ENCODE measurements at places on chromosomes 2 and 18.
A peak's percentile ranks its signal among the peaks of the same experiment; 100 is the strongest.

DNA sequence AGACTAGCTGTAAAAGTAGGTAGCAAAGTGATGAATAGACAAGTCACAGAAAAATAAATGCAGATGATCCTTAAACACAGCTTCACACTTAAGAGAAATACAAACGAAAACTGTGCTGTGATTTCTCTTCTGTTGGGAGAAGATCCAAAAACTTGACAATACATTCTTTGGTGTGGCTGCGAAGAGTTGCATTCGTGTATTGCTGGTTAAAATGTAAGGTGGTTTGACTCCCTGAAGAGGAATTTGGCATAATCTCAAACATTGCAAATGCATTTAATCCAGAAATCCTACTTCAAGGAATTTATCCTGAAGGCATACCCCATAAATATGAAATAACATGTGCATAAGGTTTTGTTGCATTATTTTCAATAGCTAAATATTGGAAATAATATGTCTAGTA, 7.1 kb downstream of the CCNYL1 start:
- no peak for DNase-seq

DNA sequence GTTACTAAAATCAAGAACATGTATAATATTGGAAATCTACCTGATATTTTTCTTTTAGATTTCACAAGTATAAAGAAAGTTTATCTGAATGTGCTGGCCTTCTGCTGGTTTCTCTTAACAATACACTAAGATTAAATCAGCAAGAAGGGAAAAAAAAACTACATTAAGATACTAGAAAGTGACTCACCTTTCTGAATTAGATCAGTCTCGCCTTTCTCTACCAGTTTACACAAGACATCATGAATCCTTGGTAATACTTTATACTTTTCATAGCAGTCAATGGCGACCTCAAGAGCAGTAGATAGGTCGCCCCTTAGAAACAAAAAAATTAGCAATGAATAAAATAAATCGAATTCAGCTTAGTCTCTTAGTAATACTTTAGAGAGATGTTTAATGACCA, 61.2 kb downstream of the LRPPRC start:
- no peak for DNase-seq

DNA sequence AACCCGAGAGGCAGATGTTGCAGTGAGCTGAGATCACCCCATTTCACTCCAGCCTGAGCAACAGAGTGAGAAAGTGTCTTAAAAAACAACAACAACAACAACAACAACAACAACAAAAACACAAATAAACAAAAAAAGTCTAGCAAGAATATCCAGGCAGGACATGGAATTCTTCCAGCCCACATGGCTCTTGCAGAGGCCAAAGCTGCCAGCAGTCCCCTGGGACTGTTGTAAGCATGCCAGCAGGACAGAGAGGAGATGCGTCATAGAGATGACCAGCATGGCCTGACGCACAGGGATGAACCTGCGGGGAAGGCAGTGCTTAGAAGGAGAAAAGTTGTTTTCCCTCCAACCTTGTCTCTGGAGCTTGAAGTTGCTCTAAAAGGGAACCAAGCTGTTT, 182.3 kb upstream of the PGAP1 start:
- no peak for DNase-seq

DNA sequence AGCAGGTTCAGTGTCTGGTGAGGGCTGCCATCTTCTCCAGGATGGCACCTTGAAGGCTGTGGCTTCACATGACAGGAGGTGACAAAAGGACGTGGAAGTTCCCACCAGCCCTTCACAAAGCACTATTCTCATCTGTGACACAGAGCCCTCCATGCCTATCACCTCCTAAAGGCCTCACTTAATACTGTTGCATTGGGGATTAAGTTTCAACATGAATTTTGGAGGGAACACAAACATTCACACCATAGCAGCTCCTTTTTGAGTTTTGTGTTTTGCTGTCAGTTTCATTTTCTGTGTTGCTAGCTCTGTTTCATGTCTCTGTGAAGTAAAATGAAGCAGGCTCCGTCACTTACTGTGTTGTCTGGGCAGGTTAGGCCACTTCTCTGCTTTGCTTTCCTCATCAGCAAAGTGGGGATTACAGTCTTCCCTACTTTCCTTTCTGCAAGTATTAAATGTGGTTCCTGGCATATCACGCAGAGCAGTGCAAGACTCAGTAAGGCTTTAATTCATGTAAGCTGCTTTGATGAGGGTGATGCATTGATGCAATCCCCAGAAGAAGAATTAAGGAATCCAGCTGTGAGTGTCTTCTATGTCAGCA, 31.6 kb downstream of the LIMS1 start:
- no peak for DNase-seq

- no peak for DNase-seq
Measured at GRCh38 chr2:230578106-230578505, 134.5 kb upstream of the CAB39 start.

DNA sequence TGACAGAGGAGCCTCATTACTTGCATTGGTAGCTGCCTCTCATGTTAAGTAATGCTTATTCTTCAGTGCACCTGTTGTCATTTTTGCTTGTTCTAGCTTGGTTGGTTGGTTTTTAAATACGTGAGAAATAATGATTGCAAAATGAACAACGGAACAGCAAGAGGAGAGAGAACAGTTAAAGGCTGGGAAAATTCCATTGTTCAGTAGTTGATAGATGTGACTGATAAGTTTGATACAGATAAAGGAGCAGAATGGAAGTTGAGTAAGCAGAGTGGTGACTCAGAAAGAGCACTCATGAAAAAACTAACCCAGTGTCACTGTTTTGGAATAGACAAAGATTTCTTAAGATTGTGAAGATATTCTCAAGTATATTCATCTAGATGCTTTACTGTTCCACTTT, 50.5 kb downstream of the MTA3 start:
- DNase-seq: no peak

DNA sequence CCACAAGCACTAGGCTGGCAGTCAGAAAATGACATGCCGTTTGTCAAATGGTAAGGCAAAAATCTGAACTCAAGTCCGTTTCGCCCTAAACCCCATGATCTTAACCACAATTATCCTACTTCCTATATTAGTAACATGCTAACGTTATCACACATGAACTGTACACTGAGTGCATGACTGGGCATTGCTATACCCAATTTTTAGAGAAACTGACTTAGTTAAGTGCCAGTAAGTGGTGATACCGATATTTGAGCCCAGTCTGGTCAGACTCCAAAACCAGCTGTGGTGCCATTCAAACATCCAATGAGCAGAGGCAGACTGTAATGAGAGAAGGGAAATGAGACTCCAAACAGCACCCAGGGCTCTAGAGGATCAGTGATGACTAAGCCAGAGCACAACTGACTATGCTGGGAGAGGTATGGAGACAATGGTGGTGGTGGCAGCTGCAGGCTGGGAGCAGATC, 311.7 kb upstream of the PKDCC start:
- DNase-seq: no peak

- DNase-seq: peak; percentile 31
Measured at GRCh38 chr2:120231974-120232635, 8.9 kb upstream of the TMEM185B start.

All from T-helper 9 cell (primary cell).